T-helper 9 cell (primary cell): ENCODE measurements at places on chromosomes 12 and 14.

DNA sequence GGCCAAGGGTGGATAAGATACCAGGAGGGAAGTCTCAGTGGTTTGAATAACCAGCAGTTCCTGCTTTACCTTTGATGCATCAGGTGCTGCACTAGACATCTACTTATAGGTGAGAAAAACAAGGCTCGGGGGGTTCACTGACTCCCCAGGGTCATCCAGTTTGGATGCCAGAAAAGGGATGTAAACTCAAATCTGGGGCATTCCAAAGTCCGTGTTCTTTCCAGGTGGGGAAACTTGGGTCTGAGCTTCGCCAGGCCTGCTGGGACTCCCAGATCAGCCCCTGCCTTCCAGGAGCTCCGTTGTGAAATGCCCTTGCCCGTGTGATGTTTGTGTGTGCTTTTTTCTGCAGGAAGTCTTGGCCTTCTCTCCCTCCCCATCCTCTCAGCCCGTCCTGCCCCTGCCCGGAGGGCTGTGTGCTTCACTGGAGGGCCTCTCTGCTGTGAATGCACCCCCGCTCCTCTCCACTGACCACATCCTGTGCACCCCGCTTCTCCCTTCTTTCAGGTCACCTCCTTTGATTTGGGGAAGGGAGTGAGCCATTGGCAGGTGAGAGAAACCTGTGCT, 42.1 kb downstream of the TSPAN9 start:
- DNase-seq, result no peak

DNA sequence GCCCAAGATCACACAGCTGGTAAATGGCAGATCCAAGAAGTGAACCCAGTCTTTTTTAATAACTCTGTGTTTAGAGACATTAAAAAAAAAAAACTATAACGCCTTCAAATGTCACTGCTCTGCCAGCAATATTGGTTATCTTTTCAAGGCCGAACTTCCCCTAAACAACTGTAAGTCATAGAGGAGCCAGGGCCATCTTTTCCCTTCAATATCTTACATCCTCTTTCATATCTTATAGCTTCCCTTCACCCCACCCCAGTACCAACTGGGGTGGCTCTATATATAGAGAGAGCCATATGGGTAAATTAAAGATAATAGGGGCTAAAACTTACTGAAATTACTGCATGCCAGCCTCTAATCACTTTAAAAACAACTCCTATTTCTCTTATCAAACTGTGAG, 100.2 kb downstream of the STAB2 start:
- no peak for DNase-seq

GRCh38 chr14:101130861-101131260, 227.3 kb upstream of the RTL1 start:
- DNase-seq, result no peak

- no peak for DNase-seq
Measured at GRCh38 chr12:94152292-94153078, 4.1 kb downstream of the PLXNC1 start.

DNA sequence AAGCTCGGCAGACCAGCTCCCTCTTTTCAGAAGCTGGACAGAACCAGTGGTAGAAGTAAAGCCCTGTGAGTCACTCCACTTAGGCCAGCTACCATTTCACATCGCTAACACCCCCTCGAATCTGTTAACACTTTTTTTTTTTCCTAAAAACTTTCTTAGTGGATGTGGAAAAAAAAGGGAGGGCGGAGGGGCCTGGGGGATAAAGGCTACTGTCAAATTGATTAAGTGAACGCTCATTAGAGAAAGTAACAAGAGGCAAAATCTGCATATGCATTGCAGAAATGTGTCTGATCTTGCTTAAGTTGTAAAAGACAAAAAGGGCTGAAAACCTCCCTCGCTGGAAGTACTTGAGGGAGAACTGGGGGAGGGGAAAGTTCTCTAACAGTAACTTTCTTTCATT, 86.6 kb upstream of the OTX2 start:
- no peak for DNase-seq
